ENCODE measurements at places on chromosomes 3 and 15.

DNA sequence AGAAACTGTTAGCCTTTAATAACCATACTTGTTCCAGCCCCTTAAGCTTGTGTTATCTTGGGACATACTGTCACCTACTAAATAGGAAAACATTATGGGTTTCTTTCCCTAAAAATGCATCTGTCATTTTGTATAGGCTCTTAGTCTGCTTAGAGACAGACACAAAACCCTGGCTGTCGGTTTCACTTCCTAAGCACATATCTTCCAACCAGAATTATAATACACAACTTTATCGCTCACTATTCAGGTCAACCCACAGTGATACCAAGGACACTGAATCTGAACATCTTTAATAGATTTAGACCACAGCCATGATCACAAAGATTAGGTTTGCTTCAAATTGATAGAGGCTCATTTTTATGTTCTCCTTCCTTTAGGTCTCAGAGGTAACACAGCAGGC, 111.8 kb downstream of the CFAP20DC start:
- no peak for DNase-seq

- no peak for DNase-seq
Observed at GRCh38 chr15:45486317-45486716, 36.2 kb downstream of the SLC30A4 start.

- no peak for DNase-seq
Observed at GRCh38 chr3:183897606-183898005, 12.9 kb upstream of the PARL start.

DNA sequence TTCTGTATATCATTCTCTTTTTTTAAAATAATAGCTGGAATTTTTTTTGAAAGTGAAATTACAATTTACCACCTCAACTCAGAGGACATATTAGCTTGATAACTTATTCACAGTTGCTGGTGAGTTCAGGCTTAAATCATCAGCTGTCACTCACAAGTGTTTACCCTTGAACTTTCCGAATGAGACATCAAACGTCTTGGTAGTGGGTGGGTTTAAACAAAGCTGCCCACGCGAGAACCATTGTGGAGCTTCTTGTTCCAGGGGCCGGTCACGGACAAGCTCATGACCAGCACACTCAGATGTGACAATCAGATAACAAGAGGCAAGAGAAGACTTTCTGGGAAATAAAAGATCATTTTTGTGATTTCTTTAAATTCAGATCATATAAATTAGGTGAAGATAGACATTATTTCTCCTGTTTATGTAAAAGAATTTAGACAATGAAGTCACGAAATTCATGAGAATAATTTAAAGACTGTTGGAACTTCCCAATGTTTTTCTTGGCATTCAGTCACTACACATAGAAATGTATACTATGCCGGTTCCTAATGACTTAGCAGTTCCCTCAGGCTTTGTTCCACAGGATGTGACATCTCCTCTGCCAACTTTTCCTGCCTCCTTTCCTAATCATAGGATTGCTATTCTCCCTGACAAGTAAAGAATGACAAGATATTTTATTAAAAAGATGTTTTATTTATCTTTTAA, 29.3 kb downstream of the BTD start:
- no peak for DNase-seq

DNA sequence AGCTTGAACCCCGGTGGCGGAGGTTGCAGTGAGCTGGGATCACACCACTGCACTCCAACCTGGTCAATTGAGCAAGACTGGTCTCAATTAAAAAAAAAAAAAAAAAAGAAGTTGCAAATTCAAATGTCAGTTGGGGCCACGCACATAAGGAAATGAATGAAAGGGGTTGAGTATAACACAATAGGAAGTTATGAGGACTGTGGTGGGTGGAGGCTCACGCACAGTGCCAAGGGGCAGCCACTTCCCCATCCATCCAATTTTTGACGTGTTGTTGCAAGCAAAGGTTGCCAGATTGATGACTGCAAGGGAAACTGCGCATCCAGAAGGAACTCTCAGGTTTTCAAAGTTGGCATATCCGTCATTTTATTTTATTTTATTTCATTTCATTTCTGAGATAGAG, 532.2 kb downstream of the NTRK3 start:
- no peak for DNase-seq

DNA sequence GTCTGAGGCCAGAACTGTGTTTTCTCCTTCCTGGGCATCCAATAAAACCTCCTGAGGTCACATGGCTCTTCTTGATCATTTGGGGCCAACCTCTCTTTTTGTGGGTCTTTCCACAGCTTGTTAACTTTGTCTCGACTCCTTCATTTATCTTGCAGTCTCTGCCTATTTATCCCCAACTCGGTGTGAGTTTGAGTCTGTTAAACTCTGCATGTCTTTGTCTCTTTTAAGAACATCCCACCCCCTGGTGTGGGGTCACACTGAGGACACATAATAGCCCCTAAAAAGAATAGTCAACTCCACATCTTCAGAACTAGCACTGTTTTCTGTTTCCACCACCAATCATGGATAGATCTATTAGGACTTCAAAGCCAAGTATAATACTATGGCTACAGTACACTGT, 187.2 kb downstream of the TLE3 start:
- DNase-seq, result no peak

DNA sequence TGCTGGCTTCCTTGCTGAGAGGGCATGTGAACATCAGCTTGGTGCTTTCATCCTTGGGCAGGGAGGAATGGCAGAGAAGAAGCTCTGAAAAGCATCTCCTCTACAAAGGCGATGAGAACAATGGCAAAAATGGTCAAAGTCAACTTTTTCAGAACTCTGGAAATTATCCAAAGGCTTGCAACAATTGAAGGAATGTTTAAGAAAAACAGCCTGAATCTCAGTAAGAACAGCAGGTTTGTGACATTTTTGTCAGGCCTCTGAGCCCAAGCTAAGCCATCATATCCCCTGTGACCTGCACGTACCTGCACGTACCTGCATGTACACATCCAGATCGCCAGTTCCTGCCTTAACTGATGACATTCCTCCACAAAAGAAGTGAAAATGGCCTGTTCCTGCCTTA, 51.8 kb downstream of the ONECUT1 start:
- DNase-seq, result no peak

GRCh38 chr15:52010633-52011595, 8.1 kb upstream of the MAPK6 start:
- no peak for DNase-seq

GRCh38 chr3:170205302-170205701, 16.9 kb upstream of the PRKCI start:
- DNase-seq, result no peak

Measured in NCI-H1436 treated with DMSO at 0.1 percent for 48 hours (cell line).